ENCODE measurements at places on chromosomes 13 and 19.

DNA sequence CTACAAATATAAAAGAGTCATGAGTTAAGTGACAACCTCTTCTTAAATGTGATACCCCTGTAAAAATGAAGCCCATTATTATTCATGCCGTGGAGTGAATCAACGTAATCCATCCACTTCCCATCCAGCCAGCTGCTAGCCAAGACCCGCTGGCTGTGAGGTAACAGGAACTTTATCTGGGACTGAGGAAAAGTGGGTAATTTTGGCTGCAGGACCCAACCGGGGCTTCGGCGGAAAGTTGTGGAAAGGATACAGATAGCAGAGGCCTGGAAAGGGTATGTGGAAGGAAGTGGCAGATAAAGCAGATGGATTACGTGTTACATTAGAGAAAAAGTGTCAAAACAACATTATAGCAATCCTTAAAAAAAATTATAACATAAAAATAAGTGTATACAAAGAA is 48.3 kb downstream of the SLC7A1 start:
- no peak for DNase-seq

DNA sequence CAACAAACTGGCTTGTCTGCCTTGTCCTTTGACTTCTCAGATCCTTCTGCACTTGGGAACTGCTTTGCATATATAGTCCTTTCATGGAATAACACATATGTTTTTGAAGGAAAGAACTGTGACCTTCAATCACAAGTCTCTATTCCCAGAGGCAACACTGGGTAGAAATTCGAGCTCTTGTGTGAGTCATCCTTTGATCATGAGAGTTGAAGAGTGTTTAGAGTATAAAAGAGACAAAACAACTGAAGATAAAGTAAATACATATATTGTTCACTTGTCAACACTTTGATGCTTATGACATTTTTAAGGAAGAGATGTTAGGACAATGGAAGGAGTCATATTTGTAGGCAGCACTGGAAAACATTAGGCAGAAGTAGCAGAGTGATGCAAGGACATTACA is 5.2 kb upstream of the OR7A5 start:
- no peak for DNase-seq

DNA sequence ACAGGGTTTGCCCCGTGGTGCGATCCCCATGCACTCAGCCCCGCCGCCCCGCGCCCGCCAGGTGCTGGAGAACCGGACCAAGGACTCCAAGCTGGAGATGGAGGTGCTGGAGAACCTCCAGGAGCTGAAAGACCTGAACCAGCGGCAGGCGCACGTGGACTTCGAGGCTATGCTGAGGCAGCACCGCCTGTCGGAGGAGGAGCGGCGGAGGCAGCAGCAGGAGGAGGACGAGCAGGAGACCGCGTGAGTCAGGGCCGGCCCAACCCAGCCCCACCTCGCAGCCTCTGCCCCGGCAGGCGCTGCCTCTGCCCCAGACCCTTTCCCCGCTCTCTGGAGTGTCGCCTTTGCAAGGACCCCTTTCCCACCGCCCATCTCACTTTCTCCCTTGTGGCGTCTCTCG is 11.3 kb downstream of the YJU2 start:
- no peak for DNase-seq

GRCh38 chr13:78341032-78341431 is 262.3 kb downstream of the POU4F1 start:
- no peak for DNase-seq

- no peak for DNase-seq
Observed at GRCh38 chr13:31236211-31236786, 36.5 kb downstream of the B3GLCT start.

DNA sequence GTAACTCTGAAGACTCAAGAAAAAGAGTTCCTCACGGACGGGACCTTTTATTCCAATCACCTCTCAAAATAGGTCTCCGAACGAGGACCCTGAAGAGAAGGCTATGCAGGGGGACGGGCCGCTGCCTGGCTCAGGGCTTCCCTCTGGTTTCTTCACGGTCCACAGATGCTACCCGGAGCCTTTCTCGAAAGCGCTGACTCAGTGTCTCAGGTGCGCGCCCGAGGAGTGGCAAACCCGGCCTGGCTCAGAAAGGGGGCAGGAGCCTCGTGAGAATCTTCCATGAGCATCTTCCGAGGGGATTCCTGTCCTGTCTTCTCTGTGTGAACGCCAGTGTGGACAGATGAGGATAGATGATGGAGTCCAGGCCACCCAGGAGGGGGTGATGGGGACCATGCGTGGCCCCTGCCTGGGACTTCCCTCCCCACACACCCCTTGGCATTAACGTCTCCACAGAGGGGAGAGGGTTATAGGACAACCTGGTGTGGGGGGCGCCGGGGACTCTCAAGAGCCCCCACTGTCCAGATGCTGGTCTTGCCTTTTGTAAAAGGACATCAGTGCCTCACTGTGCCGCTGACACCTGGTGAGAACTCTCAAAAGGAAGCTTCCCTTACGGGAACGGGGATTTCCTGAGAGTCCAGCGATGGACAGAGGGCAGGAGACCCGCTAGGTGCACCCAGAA is 16.5 kb downstream of the LSM4 start:
- no peak for DNase-seq

DNA sequence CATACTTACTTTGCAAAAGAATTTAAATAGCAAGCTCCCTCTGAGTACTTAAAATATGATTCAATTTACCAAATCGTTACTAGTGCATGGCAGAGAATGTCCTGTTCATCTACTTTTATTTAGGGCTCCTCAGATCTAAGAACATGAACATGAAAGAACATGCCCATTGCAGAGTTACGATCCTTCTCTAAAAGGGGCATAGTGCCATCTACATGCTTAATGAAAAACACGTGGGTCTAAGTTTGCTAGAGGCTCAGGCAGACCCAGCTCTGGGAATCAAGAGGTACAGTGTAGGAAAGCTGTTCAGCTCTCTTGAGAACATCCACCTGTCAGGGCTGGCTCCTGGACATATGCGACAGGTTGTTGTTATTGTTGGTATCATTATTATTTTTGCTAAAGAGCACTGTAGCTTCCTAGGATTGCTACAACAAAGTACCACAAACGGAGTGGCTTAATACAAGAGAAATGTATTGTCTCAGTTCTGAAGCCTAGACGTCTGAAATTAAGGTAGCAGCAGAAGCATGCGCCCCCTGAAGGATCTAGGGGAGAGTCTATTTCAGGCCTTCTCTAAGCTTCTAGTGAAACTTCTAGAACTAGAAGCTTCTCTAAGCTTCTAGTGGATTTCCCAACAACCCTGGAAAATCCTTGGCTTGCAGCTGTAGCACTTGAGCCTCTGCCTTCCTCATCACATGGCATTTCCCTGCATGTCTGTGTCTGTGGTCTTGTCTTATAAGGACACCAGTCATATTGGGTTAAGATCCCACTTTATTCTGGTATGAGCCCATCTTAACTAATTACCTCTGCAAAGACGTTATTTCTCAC is 133.9 kb downstream of the DCT start:
- DNase-seq = no peak

DNA sequence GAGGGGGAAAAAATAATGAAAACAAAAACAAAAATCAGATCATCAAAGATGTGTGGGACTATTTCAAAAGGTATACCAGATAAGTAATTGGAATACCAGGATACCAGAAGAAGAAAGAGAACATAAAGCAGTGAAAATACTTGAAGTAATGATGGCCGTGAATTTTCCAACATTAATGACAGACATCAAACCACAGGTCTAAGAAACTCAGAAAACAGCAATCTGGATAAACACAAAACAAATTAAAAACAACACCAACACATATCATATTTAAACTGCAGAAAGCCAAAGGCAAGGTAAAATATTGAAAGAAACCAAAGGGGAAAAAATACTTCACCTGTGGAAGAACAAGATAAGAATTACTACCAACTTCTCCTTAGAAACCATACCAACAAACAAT is 24.2 kb upstream of the UFM1 start:
- no peak for DNase-seq

GRCh38 chr13:48817166-48817802 is 158.4 kb upstream of the FNDC3A start:
- DNase-seq = no peak

DNA sequence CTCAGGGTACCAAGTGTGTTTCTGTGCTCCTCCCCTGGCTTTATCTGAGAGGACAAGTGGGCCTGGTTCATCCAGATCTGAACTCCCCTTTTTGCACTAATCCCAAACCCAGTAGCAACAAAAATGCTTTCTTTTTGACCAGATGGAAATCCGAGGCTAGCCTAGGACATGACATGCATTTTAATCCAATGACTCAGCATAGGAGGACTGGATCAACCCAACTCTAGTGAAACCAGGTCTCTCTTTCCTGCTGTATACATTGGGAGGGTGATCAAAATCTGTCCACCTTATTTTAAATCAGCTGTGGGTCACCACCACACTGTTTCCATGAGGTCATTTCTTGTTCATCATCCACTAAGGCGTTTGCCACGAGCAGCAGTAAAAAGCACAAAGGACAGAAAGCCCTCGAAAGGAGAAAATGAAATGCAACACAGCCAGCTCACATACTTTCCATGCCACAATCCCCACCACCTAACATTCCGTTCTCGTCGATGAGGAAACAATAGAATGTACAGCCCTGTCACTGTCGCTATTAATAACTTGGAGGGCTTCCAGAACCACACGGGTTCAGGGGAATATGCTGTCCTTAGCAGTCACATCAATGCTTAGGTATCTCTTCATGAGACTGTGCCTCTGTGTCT is 543.0 kb downstream of the IRS2 start:
- DNase-seq = no peak

DNA sequence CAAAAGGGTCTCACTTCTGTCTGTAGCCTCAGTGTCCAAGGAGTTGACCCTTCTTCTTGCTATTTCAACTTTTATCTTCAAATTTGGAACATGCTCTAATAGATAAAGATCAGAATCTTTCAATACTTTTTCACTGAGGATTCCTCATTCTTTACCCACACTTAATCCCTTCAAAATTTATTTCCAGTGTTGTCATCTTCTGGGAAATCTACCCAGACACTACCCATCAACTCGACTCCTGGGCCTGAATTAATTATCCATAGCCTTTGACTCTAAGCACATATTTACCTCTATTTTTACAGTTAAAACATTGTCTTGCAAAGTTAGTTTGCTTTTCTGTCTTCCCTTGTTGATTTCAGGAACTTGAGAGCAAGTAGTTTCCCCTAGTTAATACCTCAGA is 1022.5 kb downstream of the PCDH9 start:
- DNase-seq = no peak

- no peak for DNase-seq
Observed at GRCh38 chr13:23513455-23513854, 56.8 kb upstream of the TNFRSF19 start.

GRCh38 chr13:40383132-40383531 is 283.3 kb downstream of the FOXO1 start:
- no peak for DNase-seq

- no peak for DNase-seq
Observed at GRCh38 chr13:113801289-113801961, 42.4 kb downstream of the TMEM255B start.

DNA sequence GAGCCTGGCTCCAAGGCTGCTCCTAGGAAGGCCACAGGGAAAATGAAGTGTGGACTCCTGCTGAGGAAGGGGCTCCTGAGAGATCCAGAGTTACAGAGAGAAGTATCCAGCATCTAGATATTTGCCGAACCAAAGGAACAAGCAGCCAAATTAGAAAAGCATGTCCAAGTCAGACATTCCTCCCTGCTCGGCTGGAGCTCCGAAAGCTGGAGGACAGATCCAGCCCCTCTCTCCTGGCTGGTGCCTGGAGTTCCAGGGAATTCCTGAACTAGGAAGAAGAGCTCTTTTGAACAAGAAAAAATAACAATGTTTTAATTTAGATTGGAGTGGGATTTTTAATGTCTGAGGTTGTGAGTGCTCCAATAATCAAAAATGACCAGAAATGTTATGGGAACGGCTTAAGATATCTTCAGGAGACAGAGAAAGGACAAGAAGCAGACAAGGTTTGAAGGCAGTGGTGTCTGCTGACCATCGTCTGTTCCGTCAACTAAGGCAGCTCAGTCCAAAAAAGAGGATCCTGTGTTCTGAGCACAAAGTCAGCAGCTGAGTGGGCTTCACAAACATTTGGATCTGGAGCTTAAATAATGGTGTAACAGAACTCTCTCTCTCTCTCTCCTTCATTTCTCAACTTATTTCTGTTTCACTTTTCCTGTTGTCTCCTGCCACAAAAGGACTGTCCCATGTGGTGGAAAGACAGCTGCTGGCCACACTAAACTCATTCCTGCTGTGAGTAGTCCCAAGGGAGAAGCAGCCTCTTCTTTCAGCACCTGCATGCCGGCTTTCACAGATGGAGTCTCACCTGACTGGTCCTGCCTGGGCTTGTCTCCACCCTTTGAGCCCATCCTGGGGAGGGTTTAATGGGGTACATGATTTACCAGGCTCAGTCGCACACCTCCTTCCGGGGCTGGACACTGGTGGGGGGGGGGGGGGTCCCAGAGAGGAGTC is 31.5 kb upstream of the IRS2 start:
- DNase-seq = no peak

- no peak for DNase-seq
Observed at GRCh38 chr13:79780240-79780639, 299.3 kb downstream of the NDFIP2 start.

GRCh38 chr19:18119717-18120105 is 22.1 kb downstream of the MAST3 start:
- peak; percentile 61 for DNase-seq

- no peak for DNase-seq
Observed at GRCh38 chr19:6216996-6217751, 62.6 kb downstream of the MLLT1 start.

GRCh38 chr19:2577722-2578335 is 101.9 kb downstream of the GADD45B start:
- no peak for DNase-seq

GRCh38 chr19:15971224-15971780 is 22.5 kb downstream of the OR10H4 start:
- DNase-seq = no peak

GRCh38 chr19:49761625-49762311 is 1.3 kb downstream of the TSKS start:
- no peak for DNase-seq

DNA sequence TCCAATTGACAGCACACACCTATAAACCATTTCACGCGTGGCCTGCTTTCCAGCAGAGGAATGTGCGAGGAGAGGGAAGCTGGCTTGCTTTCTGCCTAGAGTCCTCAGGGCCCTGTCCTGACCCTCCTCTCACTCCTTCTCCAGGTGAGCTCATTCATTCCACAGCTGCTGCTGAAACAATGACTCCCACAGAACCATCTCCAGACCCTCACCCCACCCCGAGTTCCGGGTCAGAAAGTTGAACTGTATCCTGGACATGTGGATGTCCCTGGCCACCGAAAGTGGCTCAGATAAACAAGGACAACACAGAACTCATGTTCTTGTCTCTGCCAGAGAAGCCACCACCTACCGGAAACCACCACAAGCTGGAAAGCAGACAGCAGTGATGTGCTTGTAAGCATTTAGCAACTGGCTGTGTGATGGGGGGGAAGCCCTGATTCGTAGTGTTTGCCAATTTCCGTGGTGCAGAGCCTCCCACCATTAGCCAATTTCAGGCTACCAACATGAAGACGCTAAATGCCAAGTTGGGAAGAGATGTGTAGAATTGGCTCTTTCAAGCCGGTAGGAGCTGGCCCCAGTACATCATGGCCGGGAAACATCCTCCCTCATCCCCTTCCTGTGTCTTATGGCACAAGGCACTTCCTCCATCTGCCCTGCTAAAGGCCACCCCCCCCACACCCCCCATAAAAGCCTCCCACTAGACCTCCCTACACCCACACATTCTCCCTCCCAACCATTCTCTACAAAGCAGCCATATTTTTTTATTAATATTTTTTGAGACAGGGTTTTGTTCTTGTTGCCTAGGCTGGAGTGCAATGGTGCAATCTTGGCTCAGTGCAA is 5.0 kb downstream of the SYCE2 start:
- DNase-seq = peak; percentile 59

- peak; percentile 85 for DNase-seq
Observed at GRCh38 chr19:29942404-29943261, 594 bp downstream of the URI1 start.

Measured in activated T-cell treated with anti-CD3 and anti-CD28 coated beads, Interleukin-2, amount 50 U/mL, for 72 hours (primary cell).